ENCODE measurements at places on chromosomes 2 and 18.

DNA sequence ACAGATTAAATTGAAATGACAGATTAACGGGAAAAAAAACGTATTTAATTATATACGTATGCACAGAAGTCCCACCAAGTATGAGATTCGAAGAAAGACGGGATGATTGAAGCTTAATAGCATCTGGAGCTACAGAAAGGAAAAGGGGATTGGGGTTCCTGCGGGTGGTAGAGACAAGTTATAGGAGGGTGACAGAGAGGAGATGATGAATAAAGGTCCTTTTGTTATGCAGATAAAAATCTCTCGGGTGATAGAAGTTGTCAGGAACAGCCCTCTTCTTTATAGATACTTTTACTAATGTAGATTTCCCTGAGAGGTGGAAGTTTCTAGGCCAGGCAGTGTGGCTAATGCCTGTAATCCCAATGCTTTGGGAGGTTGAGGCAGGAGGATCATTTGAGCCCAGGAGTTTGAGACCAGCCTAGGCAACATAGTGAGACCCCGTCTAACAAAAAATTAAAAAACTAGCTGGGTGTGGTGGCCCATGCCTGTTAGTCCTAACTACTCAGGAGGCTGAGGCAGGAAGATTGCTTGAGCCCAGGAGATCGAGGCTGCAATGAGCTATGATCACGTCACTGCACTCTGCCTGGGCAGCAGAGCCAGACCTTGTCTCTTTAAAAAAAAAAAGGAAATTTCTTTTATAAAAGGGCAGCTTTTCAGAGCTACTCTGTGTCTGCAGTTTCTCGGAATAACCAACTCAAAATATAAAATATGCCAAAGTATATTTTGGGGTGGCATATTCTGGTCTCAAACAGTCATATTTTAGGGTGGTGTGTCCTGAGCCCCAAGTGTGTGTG, 113.0 kb downstream of the STPG4 start:
- no peak for DNase-seq

GRCh38 chr2:180524499-180524898, 455.9 kb upstream of the UBE2E3 start:
- no peak for DNase-seq

DNA sequence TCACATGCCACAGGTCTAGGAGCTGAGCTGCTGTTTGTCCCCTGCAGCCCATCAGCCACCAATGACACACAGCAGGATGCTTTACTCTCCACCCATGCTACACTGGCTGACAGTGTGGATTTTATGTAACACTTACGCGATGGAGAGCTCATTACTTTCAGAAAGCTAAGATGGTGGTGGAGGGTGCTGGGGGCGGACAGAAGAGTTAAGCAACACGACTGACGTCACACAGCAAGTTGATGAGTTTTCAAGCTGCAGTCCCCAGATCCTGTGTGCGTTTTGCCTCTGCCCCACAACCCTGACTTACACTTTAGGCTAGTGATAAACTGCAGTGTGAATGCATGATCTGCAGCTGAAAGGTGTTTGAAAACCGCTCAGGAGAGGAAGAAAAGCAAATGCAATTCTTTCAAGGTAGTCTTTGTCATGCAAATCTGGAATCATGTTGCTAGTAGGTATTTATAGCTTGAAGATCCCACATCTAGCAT, 42.4 kb downstream of the MRPS5 start:
- no peak for DNase-seq

- DNase-seq, result no peak
Observed at GRCh38 chr2:6986912-6987361, 69.7 kb downstream of the RNF144A start.

GRCh38 chr18:50297621-50298442, 10.3 kb upstream of the CXXC1 start:
- no peak for DNase-seq

DNA sequence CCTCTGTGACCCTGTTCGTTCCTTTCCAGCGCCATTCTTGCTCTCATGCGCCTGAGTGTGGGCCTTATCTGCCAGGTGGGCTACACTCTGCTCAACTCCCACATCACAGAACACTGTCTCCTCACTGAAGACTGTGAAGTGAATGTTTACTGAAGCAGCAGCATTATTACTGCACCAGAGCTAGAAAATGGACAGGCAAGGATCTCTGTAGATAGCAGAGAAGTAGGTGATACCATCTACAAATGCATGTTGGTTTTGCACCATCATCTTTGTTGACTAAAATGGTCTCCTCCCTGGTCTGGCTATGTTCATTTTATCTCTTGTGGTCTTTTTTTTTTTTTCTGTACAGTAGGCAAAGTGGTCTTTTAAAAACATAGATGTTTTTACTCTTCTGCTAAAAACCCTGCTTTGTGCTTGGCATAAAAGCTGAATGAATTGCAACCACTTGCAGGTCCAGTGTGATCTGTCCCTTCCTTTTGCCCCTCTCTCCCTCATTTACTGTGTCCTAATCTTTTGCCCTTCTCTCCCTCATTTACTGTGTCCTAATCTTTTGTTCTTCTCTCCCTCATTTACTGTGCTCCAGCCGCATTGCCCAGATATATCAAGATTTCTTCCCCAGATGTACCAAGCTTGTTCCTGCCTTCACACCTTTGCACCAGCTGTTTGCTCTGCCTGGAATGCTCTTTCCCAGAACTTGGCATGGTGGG, 35.4 kb downstream of the BABAM2 start:
- no peak for DNase-seq

DNA sequence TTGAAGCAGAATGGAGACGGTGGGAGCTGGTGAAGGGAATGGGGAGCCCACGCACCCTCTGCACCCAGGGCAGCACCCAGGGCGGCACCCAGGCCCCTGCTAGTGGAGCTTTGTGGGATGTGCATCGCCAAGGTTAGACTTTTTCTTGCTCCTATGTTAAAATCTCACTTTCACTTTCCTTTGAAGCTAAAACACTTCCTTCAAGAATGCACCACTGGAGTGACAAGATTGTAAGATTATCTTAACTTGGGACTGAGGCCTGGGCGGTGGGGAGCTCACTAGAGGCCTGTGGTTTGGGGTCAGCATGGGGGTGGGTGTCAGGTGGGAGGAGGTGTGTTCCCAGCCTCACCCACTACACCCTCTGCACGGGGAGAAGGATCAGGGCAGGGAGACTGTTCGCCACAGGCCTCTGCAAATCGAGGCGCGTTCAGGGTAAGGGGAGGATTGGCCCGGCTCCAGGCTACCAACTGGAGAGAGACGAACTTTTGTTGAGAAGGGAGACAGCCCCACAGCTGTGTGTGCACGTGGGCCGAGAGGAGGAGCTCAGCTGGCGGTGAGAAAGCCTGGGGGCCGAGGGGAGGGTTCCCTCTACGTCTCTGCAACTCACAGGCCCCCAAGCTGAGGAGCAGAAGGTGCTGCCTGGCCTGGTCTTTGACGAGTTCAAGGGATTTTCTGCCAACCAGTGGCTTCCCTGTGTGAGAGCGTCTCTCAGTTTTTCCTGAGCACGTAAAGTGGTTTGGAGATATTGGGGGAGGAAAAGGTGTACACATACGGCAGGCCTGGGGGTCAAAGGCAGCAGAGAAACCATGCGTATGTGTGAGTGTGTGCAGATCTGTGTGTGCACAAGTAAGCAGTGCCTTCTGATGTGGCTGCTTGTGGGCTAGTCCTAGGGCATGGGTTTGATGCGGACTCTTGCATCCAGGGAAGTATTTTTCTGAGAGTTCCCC, 147.7 kb downstream of the KLHL29 start:
- DNase-seq, result no peak

GRCh38 chr2:132419941-132420340, 3.3 kb downstream of the GPR39 start:
- no peak for DNase-seq

DNA sequence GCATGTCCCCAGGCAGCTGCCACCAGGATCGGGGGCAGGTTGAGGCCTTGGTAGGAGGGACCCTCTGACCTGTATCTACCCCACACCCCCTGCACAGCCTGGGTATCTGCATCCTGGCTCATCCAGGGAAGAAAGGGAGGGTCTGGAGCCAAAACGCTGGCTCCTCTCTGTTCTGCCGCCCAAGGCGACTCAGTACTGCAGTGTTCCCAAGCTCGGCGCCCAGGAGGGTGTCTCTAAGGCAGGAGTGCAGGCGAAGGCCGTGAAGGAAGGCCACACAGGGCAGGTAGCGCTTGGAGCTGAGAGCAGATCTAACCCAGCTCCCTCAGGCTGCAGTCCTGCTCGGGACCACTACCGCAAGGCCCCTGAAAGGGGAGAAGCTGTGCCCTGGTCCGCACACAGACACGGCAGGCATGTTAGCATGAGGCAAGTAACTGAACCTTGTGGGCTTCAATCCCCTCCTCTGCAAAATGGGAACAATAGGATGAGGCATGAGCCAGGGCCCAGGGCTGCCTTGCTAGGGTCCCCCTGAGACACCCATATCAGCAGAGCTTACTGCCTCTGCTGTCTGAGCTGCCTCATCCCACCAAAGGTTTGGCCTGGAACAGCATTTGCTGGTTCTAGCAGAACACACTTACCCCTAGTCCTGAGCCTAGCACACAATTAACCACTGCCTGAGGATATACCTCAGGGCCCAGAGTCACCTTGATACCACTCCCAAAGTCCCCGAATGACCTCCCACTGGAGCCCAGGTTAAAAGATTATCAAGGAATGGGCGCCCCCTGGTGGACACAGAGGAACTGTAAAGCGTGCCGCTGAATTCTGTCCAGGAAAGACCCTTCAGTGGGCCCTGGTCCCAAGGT, 6.5 kb downstream of the PTMA start:
- no peak for DNase-seq

GRCh38 chr18:31042406-31043181, at the start of gene DSC3:
Gene DSC3, minus strand, starts transcription at chr18:31042742. Its CDS starts 82 bp downstream, at chr18:31042660.
- no peak for DNase-seq

DNA sequence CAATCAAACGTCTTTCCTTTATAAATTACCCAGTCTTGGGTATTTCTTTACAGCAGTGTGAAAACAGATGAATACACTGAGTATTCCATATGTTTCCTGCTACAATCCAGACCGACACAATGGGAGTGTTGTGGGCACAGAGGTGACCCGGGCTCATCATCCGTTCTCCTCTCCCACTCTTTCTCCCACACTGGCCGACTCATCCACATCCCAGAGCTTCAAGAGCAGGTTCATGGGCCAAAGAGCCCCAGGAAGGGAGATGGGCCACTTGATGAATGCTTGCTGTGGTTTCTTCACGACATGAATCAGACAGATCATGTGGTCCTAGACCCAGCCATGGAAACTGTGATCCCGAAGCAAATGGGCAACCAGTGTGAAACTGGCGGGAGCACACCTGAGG, 4.1 kb upstream of the COPS8 start:
- no peak for DNase-seq

DNA sequence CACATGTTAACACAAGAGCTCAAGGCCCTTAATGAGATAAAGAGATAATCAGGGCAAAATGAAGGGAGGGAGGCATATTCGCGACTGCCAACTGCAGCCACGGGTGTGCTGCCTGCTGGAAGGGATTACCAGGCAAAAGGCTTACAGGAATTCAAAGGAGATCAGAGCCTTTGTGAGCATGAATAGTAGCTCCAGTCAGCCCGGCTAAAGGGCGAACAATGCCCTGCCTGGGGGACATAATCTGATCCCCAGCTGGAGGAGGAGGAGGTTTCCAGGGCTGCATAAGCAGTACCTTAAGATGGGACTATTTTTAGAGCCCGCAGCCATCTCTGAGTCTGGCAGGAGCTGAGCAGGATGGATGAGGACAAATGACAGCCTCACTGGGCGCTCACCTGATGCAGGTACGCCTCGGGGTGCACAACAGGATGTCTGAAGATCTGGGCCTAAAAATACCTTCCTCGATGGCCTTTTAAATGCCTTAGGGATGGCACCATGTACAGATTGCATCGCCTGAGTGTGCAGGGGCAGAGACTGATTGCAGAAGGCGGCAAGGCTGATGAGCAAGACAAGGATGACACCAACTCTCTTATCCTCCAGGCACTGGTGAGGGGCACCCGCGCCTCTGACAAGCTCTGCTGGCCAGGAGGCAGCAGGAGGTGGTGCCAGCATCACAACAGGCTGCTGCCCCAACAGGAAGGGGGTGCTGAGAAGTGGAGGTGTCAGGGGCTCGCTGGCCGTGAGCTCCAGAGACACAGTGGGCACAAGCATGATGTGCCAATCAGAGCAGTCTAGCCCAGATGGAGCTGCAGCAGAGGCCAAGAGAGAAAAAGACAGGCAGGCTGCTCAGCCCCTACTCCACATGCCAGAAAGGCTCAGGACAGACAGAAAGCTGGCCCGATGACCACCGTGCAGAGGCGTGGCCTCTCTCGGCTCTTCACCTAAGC, 111.4 kb downstream of the EIPR1 start:
- no peak for DNase-seq

DNA sequence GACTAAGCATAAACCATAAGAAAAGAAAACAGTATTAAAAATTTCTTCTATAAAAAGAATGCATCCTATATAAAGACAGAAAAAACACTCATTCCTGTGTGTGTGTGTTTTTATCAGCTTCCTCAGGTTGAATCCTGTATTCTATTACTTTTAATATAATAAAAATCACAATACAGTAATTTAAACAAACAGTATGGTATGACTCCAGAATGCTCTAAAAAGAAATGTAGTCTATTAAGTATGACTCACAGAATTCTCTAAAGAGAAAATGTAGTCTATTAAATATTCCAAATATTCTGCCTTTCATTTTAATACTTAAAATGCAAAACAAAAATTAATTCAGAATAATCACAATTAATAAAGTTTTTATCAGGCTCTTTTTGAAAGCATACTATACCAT, 19.8 kb downstream of the CCDC88A start:
- no peak for DNase-seq

- peak; percentile 47 for DNase-seq
Observed at GRCh38 chr2:67526283-67526682, 129.2 kb downstream of the ETAA1 start.

- no peak for DNase-seq
Observed at GRCh38 chr2:129459200-129459876, 520.1 kb upstream of the RAB6C start.

DNA sequence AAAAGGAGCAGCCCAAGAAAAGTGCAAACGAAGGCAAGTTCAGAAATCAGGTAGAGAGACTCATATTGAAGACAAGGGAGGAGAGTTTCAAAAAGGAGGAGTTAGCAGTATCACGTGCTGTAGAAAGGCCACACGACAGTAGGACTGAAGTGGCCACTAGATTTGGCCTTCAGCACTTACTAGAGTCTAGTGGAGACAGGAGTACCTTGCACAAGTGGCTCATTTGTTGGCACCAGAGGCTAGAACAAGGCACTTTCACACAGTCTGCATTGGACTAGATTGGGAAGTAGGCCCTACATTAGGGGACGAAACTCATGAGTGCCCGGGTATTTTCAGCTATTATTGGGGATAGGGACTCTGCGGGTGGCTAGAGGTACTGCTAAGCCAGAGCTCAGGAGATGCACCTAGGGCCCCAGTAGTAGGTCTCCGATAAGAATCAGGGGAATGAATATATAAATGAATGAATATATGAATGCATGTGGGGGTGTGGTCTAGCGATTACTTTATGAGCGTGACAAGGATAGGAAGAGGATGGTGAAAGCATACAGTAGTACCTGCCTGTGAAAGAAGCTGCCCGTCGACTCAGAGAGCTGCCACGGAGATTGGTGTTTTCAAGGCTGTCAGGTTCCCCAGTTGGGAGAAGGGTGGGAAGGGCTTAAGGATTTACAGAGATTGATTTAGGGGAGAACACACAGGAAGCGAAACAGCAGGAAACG, 1.4 kb upstream of the NCOA1 start:
- DNase-seq, result no peak

GRCh38 chr18:79068341-79068936, 755 bp upstream of the ATP9B start:
- DNase-seq, result no peak

GRCh38 chr2:98909317-98910211, 26.5 kb downstream of the CRACDL start:
- no peak for DNase-seq

GRCh38 chr18:61756244-61756643, 136.6 kb downstream of the RNF152 start:
- no peak for DNase-seq

GRCh38 chr18:22355069-22355468, 62.6 kb downstream of the CTAGE1 start:
- DNase-seq, result no peak

- no peak for DNase-seq
Observed at GRCh38 chr2:121454549-121455090, 76.1 kb upstream of the RNU4ATAC start.

All from fibroblast of skin of left quadriceps (primary cell).